ENCODE measurements at places on chromosomes 2 and 18.

GRCh38 chr2:150438654-150439053 lies 48.8 kb downstream of the RND3 start:
- no peak for DNase-seq

- no peak for DNase-seq
Measured at GRCh38 chr18:52150050-52150449, 189.9 kb upstream of the DCC start.

- no peak for DNase-seq
Measured at GRCh38 chr2:191173206-191173605, 22.4 kb upstream of the STAT4 start.

- DNase-seq, result no peak
Measured at GRCh38 chr2:55225481-55226020, 6.5 kb downstream of the CLHC1 start.
